Inflammatory macrophage treated with lipopolysaccharide for 4 hours (primary cell): ENCODE measurements at places on chromosomes 16 and 17.
A peak's percentile ranks its signal among the peaks of the same experiment; 100 is the strongest.

DNA sequence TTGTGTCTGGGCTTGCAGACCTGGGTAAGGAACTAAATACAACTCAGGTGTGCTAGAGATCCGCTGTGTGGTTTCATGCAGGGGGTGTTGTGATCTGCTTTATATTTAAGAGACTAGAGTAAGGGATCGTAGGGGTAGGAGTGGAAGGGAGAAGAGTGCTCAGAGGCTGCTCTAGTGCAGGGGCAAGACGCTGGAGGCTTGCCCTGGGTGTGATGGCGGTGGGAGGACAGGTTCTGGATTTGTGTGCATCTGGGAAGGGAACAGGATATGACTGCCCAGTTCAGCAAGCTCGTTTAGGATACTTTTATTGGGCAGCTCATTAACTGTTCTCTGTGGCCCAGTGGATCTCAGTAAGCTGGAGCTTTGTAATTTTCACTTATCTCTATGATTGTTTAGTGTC is 47.6 kb downstream of the RPTOR start:
- no peak for DNase-seq

- no peak for DNase-seq
Observed at GRCh38 chr16:77172951-77173350, 18.0 kb upstream of the MON1B start.

GRCh38 chr17:58224315-58224714 is 5.3 kb upstream of the MKS1 start:
- DNase-seq, result peak; percentile 63

DNA sequence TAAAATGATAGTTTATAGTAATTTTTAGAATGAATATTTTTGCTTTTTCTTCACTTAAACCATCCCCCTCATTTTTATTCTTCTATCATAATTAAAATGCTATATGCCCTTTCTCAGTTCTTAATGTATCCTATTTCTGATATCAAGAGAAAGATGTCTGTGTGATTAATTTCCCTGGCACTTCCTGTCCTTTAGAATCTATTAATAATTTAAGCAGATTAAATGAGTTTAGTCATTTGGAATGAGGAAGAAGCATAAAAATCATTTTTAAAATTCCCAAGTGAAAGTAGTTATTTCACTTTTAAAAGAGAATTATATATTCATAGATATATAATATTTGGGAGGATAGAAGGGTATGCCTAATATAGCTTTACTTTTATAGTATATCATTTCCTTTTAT is 27.8 kb upstream of the CDR2 start:
- DNase-seq, result no peak

DNA sequence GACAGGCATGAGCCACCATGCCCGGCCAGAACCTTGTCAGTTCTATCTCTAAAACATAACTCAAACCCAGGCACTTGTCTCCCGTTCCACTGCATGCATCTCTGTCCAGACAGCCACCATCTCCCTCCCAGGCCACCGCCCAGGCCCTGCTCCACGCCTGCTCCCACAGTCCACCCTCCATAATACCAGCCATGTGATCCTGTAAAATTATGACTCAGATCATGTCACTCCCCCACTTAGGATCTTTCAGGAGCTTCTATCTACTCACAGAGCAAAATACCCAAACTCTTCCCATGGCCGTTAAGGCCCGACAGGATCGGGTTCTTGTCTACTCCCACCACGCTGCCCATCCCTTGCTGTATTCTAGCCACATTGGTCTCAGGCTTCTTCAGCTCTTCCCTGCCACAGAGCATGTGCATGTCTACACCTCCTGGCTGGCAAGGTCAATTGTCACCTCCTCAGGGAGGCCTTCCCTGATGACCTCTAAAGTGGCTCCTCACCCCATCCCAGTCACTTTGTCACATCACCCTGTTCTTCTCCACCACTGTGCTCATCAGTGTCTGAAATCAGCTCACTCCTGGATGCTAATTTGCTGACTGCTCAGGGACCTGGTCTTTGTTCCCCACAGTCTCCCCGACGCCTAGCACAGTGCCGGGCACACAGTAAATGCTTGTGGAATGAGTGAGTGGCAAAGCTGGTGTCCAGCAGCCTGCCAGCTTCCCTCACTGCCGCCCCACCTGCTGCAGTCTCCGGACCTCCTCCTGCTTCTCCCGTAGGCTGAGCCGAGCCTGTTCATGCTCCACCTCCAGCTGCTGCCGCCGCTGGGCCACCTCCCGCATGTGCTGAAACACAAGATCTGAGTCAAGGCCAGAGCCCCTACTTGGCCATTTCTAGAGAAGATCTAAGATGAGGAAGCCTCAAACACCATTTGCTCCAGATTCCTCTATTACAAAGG is 6.7 kb downstream of the TSPOAP1 start:
- DNase-seq, result no peak

DNA sequence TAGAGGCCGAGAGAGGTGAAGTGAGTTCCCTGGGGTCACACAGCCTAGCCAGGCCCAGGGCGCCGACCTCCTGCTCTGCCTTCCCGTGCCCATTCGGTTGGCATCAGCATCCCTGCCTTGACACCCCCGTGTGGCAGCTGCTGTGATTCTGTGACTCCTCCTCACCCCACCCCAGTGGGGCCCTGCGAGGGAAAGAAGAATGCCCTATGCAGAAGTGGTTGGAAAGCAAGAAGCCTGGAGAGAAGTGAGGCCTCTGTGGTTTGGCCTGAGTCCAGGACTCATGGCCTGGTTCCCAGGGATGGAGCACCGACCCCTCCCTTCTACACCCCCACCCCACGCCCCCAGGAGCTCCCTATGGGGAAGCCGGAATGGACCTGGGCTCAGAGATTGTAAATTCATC is 296.2 kb downstream of the SEC14L1 start:
- peak; percentile 74 for DNase-seq

DNA sequence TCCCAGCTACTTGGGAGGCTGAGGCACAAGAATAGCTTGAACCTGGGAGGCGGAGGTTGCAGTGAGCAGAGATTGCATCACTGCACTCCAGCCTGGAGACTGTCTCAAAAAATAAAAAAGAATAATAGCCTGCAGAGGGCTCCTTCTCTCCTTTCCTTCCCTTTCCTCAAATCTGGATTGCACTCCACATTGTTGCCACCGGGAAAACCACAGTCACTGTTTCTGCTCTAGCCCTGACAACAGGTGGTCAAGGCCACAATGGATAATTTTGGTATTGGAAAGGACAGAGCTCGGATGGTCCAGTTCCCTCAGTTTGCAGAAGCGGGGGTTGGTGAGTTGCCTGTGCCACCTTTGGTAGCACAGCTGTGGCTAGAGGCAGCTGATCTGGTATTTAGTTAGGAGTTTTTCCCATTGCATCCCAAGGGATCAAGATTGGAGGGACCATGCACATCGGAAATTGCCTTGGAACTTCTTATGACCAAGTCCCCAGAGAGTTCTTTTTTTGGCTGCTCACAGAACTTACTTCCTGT is 44.7 kb upstream of the PRSS54 start:
- DNase-seq, result no peak

DNA sequence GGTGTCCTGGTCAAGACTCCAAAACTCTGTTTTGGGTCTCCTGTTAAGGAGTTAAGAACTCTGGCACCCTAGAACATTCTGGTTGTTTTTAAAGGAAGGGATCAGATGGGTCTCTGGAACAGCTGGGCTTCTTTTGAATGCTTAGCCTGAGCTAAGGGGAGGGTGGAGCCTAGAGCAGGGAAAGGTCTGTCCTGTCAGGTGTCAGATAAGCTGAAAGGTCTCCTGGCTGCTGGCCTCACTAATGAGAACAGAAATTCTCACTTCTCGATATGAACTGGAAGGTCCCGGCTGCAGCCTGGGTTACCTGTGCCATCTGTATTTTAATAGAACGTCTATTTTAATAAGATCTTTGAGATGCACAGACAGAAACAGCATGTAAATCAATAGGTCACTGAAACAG is 69.0 kb downstream of the RAP1GAP2 start:
- DNase-seq, result no peak

- no peak for DNase-seq
Observed at GRCh38 chr16:89519881-89520280, 11.7 kb downstream of the SPG7 start.

DNA sequence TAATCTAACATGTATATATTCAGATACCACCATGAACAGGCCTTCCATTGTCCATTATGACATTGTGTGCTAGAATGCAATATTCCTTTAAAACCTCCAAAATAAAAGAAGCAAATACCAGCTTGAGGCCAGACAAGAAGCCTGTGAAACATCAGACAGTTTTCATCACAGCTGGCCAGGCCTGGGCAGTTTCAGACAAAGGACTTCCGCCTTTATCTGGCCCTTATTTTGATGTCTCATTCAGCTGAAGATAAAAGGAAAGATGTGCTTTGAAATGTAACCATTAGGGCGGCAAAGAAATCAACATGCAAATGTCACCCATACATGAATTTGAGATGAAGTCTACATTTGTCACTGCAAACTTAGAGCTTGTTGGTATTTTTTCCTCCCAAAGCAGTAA is 737.5 kb downstream of the KCNJ2 start:
- DNase-seq, result no peak

- no peak for DNase-seq
Observed at GRCh38 chr16:48575471-48576050, 34.4 kb downstream of the N4BP1 start.

DNA sequence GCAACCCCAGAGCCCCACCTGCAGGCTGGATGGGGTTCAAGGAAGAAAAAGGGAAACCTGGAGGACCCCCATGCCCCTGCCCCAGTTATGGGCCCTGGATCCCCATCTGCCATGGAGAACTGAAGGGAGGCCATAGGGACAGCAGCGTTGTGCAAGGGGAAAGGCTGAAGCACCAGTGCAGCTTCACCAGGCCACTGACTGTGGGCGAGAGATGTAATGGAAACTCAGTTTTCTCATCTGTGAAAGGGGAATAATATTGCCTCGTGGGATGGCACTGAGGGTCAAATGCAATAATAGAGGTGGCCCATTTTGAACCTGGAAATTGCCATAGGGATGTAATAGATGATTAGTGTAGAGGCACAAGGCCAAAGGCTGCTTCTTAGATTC is 9.9 kb upstream of the TSPOAP1 start:
- DNase-seq, result peak; percentile 77

DNA sequence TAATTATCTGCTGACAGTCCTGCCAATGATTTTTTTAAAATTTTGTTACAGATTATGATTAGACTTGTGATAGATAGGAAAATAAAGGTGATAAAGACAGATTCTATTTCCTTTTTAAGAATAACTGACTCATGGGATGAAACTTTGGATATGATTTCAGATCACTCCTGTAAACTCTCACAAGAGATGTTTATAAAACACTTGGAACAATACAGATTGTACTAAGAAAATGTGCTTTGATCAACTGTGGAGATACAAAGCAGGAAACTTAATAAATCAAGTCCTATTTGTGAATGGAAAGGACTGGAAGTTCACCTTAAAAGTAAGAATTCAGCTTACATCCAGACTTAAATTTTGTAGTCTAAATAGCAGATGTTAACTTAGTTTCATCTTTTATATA is 21.4 kb downstream of the MRTFB start:
- no peak for DNase-seq

DNA sequence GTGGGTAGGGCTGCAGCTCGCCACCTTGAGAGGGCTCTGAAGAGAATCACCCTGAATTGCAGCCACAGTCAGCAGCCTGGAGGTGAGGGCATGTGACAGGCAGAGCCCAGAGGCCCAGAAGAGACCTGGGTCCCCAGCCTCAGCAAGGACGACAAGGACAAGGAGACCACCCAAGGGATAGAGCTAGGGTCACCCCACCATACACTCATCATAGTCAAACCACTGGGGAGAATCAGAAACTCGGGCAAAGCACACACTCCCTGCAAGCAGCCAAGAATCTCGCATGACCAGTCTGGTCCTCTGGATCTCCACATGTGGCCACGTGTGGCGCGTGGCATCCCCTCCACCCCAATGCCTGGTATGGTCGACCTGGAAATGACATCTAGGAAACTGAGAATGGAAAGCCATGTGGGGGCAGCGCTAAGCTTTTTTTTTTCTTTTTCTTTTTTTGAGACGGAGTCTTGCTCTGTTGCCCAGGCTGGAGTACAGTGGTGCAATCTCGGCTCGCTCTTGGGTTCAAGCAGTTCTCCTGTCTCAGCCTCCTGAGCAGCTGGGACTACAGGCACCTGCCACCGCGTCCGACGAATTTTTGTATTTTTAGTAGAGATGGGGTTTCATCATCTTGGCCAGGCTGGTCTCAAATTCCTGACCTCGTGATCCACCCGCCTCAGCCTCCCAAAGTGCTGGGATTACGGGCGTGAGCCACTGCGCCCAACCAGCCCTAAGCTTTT is 4.6 kb upstream of the SPHK1 start:
- no peak for DNase-seq

DNA sequence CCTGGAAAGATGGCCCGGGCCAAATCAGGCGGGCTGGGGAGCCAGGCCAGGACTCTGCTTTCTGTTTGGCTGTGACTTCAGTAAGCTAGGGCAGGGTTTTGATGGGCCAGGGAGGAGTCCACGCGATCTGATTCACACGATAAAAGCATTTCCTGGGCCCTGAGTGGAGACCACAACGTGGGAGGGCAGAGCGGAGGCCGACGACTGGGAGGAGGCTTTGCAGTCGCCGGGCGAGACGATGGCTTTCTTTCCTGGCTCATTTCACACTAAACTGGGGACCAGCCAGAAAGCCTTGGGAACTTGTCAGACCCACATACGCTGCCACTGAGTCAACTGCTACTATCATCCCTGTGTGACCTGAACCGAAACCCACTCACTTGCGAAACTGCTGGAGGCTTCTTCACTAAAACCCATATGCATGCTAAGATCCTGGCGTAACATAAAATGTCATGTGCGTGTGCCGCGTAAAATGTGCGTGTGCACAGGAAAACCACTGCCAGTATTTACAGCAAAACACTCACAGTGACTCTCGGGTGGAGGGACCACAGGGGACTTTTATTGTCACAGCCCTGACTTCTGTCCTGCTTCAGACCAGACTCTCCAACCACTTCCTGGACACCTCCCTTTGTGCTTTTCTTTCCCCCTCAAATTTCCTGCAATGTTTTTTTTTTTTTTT is 14.2 kb upstream of the RHBDF2 start:
- peak; percentile 99 for DNase-seq

- DNase-seq, result no peak
Observed at GRCh38 chr17:16281351-16281750, 64.3 kb downstream of the PIGL start.

DNA sequence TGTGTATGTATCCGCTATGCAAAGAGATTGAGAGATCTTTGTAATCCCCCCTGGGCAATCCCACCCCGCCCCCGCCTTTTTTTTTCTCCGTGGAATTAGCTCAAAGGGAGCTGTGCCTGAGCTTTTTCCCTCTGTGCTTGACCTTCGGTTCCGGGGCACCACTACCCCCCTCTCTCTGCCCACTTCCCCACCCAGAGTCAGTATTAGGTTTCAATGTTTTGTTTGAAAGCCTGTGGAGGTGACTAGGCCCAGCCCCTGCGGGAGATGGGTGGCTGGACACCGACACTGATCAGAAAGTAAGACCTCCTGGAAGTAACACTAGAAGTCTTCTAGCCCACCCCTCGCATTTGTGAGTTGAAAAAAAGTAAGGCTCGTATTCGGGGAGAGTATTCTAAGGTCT is 7.0 kb downstream of the CBLN1 start:
- no peak for DNase-seq
